ENCODE measurements at places on chromosomes 11 and 22.

DNA sequence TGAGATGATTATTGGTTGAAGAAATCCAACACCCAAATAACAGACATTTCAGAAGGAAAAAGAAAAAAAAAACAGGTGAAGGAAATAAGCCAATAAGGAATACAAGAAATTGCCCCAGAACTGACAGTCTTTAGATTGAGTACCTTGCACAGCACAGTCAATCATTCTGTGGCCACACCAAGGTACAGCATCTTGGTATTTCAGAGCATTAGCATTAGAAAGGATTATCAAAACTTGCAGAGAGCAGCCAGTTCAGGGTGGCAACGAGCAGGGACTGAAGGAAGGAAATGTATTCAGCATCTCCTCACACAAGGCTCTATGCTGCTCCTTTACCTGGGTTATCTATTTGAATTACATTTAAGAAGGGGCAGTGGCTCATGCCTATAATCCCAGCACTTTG lies 2.1 kb downstream of the ADA2 start:
- DNase-seq: no peak

GRCh38 chr11:68763926-68764657 lies 12.8 kb upstream of the TESMIN start:
- DNase-seq: no peak

DNA sequence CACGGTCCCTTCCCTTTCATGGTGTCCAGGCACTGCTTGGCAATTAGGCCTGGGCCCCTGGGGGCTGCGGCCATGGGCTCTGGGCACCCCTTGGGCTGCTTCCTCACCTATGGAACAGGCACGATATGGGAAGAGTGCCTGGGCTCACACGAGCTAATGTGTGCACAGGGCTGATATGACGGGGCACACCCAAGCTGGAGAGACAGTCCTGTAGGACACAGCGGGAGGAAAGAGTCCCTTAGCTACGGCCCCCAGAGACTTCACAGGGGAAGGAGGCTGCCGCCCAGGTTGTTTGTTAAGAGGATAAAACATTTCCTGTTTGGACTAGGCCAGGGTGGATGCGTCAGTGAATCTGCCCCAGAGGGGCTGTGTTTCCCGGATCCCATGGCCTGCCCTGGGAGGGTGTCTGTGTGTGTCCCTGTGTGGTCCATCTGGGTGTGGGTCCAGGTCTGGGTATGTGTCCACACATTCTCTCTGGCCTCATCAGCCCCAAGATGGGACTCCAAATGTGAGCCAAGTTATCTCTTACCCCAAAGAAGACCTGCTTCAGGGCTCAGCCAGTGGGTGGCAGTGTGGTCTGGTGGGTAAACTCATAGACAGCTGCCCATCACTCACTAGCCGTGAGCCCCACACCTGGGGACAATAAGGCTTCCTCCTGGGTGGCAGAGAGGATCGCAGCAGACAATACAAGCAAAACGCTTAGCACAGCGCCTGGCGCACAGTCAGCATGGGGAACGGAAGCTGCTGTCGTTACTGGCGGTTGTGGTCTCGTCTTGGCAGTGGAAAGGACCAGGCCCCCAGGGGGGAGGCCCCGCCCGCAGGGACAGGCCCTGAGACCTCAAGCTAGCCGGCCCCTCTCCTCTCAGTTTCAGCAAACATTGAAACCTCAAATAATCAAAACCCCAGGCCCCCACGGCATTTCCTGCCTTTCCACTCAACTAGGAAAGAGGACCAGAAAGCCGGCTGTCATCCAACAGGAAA lies 3.2 kb upstream of the EMID1 start:
- peak; percentile 58 for DNase-seq

- DNase-seq: no peak
Measured at GRCh38 chr11:19536131-19536530, 176.5 kb upstream of the NAV2 start.

- no peak for DNase-seq
Measured at GRCh38 chr22:39110631-39111561, 13.9 kb downstream of the APOBEC3H start.

DNA sequence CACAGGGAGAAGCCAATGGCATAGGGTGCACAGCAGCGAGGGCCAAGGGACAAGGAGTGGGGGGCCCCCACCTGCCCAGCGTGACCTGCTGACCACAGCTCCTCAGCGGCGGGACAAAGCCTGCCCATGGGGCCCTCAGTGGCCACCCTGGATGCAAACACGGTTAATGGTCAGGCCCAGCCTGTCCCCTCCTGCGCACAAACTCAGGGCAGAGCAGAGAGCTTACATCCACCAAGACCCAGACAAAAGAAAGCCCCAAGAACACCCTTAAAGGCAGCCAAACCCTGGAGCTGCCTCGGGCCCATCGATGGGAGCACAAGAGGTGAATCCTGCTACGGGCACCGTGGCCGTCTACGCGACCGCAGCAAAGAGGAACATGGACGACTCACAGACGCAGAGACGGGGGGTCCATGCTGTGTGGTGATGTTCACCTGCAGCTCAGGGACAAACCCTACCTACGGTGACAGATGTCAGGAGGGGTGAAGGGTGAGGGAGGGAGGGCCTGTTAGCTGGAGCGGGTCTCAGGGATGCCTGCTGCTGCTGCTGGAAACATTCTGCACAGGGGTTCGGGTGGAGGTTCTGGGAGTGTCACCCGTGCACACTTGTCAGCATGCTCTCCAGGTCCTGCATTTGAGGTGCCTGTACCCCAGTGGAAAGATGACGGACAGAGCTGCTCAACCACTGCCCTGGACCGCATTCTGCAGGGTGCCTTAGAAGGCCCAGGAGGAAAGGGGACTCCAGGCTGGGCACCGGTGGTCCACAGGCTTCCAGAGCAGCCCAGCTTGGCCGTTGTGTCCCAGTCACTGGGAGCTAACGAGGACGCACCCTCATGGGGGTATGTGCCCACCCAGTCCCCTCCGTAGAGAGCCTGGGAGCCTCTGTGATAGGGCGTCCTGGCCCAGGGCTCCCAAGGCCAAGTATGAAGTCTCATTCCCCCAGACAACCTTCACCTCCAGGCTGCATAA lies 11.6 kb downstream of the ASCL2 start:
- DNase-seq: no peak

GRCh38 chr11:66100272-66101065 lies 30.4 kb downstream of the PACS1 start:
- DNase-seq: peak; percentile 81

- no peak for DNase-seq
Measured at GRCh38 chr11:65709661-65710060, 2.4 kb upstream of the KAT5 start.

GRCh38 chr11:65851083-65851579 lies 6.8 kb downstream of the CFL1 start:
- DNase-seq: no peak

GRCh38 chr11:94171693-94172440 lies 43.2 kb downstream of the PANX1 start:
- DNase-seq: no peak

DNA sequence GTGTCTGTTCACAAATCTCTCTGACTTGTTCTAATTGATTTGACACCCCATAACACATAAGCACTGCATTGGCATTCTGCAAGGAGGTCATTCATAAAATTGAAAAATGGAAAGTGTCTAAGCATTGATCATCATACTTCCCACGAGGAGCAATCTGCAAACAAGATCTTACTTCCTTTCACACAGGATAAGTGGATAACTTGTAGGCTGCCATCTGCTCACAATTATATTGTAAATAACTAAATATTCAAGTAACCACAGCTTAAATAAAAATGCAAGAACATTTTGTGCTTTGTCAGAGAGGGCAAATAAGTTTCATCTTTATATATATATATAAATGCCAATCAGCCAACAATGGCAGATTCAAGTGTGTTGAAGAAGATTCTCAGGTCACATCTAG lies 264.8 kb upstream of the ZC3H12C start:
- DNase-seq: no peak

GRCh38 chr11:62574363-62575071 lies 826 bp upstream of the EEF1G start:
- no peak for DNase-seq

DNA sequence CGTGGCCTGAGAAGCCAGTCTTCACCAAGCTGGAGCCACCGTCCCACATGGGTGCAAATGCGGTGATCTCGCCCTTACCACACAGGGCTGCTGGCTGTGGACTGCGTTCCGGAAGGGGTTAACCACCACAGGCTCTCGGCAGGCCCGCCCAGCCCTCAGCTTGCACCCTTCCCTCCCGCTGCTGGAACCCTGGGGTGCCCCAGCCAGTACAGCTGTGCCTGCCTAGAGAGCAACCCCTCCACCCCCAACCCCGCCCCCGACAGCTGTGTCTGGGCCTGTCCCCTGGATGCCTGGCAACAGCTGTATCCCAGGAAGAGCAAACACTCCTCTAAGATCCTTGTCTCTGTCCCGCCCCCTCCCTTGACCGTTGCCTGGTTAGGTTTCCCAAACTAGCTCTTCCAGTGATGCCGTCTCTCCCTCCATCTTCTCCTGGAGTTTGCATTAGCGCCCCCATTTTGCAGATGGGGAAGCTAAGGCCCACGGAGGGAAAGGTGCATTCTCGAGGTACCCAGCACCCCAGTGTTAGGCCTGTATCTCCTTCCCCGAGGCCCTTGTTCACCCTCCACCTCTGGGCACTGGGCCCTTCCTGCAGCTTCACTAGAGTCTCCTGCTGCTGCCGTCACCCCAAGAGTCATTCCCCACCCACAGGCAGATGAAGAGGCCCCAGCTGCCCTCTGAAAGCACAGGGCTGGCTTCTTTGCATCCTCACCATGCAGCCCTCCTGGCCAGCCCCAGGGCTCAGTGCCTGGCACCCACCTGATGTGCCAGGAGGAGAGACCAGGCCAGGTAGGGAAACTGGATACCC lies 12.6 kb upstream of the COX8A start:
- no peak for DNase-seq

- DNase-seq: no peak
Measured at GRCh38 chr11:36377759-36378564, 81.9 kb downstream of the PRR5L start.

DNA sequence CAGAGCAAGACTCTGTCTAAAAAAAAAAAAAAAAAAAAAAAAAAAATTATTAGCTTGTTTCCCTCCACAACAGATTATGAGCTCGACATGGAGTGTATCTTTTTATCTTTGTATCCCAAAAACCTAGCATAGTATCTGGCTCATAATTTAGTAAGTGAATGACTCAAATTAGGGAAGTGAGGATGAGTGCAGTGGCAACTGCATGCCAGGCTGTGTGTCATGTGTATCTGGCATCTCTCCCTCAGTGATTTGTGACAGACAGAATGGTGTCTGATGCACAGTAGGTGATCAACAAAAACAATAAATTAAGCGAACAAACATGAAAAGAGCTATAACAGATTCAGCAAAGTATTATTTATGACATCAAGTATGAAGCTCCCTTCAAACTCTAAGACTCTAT lies 7.2 kb downstream of the STK33 start:
- no peak for DNase-seq

DNA sequence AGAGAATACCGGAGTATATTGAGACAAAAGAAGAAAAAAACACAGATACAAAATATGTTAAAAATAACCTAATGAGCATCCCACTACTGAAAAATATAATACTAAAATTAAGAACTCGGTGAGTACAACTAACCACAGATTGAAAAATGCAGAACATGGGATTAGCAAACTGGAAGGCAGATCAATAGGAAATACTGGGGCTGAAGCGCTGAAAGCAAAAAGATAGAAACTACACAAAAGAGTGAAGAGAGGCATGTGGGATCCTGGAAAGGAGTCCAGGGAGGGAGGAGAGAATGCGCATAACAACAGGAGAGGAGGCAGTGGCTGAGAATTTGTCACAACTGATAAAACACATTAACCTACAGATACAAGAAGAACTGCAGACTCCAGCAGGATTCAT lies 159.3 kb downstream of the EFCAB6 start:
- no peak for DNase-seq
